Activated CD8-positive, alpha-beta memory T cell treated with anti-CD3 and anti-CD28 coated beads for 36 hours (primary cell): ENCODE measurements at places on chromosomes 2 and 18. TPM values are rescaled to one million over a fixed set of nuclear protein-coding genes. Genes with fewer than 3 reads are reported as not detected.

Gene PTPRM
- total RNA-seq = 3.5 TPM

Gene GULP1
- total RNA-seq = not detected

Gene AGXT
- not detected for total RNA-seq

Gene EDAR
- total RNA-seq = 0.04 TPM

Gene TGFA
- 0.13 TPM for total RNA-seq

Gene SULT1C3
- not detected for total RNA-seq

Gene ITPRIPL1
- total RNA-seq = 60.7 TPM

Gene IL36RN
- total RNA-seq = not detected
